ENCODE measurements at places on chromosomes 5 and 9.

DNA sequence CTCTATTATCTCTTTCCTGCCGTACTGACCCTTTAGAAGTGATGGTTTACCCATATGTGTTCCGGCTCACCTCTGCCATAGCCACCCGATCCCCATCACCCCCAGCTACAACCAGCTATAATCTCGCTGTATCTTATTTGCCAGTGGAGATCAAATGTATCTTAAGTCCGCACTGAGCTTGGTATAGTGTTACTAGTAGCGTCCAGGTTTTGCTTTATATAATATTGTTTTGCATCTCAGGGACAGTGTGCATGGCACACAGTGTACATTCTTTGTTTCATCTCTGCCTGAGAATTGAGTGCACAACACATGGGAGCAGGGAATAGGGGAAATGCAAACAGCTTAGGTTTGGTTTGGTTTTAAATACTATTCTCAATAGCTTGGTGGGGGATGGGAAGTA, 135.8 kb upstream of the SNX2 start:
- DNase-seq = no peak

- no peak for DNase-seq
These were observed 21.6 kb upstream of the SSBP2 start for GRCh38 chr5:81772488-81772887.

DNA sequence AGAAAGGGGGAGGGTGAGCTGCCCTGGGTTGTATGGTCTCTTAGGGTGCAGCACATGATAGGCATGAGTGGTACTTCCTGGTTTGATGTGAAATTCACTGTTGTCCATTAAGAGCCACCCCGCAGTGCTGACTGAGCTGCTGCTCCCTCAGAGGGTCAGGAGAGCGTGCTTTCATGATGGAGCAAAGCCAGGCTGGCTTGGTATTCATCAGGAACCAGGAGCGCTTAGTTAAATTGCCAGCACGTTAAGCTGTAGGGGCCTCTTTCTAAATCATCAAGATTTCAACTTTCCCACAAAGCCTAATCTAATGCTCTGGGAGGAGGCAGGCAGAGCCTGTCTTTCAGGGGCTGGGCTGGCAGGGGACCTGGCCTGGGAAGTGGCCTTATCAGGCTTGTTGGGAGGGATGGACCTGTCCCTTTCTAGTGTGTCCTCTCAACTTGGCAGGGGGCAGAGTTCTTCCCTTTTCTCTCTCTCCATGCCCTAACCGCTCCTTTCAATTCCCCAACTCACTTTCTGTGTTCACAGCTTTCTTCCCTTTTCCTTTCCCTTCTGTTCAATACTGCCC, 7.9 kb downstream of the CYSTM1 start:
- no peak for DNase-seq

DNA sequence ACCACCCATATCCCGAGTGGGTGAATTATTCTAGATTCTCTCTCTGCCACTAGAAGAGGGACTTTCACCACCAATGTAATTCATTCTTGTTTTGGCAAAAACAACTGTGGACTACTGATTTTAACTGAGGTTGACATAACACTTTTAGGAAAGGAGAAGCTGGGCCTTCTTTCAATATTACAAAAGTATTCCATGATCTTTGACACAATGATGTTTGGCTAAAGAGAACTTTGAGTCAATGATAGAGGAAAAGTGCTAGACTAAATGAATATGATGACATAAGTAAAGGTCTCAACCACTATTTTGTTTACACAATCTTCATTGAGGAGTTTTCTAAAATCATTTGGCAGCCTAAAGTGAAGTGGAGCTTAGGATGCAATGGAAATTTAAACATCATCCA, 336.9 kb upstream of the PDE4D start:
- DNase-seq = no peak

DNA sequence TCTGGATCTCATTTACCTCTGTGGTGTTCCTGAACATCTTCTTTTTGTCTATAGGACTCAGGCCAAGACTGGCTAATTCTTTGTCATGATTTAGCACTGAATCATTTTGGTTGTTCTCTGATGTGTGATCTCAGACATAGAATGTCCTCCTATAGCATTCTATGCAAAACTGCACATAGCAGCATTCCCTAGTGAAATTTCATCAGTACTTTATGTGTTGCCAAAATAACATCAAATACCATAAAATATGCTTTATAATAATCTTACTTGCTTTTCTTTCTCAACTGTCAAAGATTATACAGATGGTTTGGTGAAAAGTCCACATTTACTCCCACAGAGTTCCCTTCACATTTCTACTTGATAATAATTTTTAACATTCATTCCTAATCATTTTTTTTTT, 115.7 kb upstream of the MPDZ start:
- DNase-seq = no peak

- no peak for DNase-seq
These were observed 19.6 kb downstream of the RFX3 start for GRCh38 chr9:3506164-3506563.

GRCh38 chr9:89363311-89363670, 45.0 kb downstream of the SECISBP2 start:
- no peak for DNase-seq

GRCh38 chr9:113709721-113710120, 166.4 kb upstream of the ZNF618 start:
- DNase-seq = no peak

DNA sequence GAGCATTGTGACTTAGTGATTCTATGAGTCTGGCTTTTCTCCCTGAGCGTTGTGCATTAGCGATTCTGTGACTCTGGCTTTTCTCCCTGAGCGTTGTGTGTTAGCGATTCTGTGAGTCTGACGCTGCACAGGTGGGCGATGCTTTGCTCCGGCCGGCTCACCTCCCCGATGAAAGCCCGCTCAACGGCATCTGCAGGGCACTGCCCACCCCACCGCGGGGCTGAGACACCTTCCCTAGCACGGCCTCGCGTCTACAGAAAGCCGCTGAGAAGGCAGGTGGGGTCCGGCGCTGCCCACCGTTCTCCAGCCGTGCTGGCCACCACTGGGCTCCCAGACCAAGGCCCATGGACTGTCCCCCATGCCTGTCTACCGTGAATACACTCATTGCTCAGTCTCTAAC, 12.8 kb upstream of the SLC9A3 start:
- DNase-seq = no peak

DNA sequence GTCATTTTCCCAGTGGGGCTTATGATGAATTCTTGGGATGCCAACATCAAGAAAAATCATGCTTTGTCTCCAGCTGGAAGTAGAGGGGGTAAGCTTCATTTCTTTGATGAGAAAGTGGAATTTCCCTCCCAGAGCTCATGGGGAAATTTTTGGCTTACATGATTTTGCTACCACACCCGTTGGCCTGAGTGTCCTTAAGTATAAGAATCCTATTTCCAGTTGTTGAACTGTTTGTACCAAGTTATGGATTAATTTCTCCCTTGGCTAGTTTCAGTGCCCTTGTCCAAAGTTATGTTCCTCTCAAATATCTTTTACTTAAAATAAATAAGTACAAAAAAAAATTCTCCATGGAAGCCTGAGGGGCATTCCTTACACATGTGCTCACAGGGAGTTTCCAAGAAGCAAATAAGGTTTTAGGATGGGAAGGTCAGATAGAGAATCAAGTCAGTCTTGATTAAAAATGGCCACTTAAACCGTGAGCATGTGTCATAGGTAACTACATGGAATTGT, 82.3 kb downstream of the PTCD2 start:
- DNase-seq = no peak

GRCh38 chr5:140202078-140202477, 27.1 kb downstream of the CYSTM1 start:
- DNase-seq = no peak

DNA sequence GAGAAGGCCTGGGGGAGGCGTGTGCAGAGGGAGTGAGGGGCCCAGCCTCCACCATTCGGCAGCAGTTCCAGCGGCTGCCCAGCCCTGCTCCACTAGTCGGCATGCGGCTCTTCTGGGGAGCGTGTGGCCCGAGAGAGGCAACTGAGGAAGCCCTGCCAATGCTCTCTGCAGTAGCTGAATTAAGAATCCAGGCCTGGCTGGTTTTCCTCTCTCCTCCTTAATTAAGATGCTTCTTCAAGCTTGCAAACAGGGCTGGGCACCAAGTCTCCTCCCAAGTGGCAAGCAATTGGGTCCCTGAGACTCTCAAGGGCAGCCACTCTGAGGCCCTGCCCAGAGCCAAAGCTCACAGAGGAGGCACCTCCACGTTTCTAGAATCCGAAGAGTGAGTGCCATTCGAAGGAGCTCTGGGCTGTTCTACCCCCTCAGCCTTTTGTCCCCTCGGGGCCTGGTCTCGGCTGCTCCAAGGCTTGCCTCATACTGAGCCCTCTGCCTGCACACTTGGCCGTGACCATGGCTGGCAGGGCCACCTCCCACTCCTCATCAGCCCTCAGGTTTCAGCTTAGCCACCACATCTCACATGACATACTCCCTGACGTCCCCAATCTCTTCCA, 75.4 kb upstream of the LRRTM2 start:
- DNase-seq = no peak

- no peak for DNase-seq
These were observed 51.1 kb downstream of the CCDC192 start for GRCh38 chr5:127754259-127754658.
